ENCODE measurements at places on chromosomes 4 and X. TPM values are rescaled to one million over a fixed set of nuclear protein-coding genes. Genes with fewer than 3 reads are reported as not detected.
A peak's percentile ranks its signal among the peaks of the same experiment; 100 is the strongest.

- no peaks in the 10 kb centered on the region for H3K36me3 ChIP-seq
- H3K27ac ChIP-seq = no peak overlapping the region
- H3K27me3 ChIP-seq = no peaks in the 10 kb centered on the region
- no peak for ATAC-seq
- H3K4me1 ChIP-seq = no peaks in the 10 kb centered on the region
Measured at GRCh38 chrX:17488036-17488435, 113.0 kb downstream of the NHS start.

DNA sequence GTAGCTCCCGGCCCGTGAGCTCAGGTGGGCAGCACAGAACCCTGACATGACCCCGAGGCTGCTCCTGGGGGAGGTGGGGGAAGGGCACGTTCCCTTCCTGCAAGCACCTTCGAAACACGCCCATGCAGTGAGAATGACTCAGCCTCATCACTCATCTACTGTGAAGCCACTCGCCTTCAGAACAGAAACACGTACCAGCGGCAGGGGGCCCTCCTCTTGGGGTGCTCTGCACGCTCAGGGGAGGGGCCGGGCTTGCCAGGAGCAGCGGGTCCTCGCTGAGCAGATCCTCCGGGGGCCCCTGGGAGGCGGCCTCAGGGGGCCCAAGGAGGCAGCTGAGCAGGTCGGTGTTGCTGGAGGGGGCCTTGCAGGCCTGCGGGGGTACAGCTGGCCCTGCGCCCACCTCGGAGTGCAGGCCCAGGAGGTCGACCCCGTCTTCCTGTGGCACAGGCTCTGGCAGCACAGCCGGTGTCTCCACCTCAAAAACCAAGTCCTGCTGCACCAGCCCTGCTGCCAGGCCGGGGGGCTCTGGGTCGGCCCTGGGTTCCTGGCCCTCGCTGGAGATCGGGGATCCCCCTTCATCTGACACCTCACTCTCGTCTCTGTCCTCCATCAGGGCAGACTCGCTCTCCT, 40.9 kb upstream of the CPLX1 start:
- no peak overlapping the region for H3K4me3 ChIP-seq
- no peak overlapping the region for H3K27ac ChIP-seq
- peaks cover 61% of the 10 kb centered on the region for H3K36me3 ChIP-seq
- no peaks in the 10 kb centered on the region for H3K27me3 ChIP-seq
- H3K4me1 ChIP-seq = no peaks in the 10 kb centered on the region

DNA sequence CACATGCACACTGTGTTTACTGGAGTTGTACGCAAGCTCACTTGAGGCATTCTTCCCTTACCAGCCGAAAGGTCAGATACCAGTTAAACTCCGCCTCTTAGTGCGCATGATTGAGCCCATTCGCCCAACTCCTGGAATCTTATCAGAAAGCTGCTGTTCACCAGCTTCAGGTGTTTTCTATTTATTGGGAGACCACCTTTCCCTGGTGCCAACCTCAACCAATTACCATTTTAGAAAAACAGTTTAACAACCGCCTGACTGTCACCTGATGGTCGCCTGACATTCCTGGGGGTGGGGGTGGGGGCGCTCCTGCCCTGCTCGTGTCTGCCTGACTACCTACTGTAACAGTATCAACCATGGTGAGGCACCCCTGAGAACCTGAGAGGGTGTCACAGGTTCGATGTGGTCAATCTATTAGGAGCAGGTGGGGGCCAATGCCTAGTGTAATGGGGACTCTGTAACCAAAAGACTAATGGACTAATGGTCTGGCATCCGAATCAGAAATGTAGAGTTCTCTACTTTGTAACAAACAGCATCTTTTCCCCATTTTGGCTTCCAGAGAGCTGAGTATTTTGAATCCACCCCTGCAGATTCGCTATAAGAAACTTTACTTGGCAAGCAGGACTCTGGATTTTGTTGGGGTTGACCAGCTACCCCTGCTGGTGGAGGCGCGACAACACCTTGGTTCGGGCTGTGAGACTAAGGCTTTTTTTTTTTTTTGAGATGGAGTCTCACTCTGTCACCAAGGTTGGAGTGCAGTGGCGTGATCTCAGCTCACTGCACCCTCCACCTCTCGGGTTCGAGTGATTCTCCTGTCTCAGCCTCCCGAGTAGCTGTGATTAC, 58.2 kb upstream of the ZNF157 start:
- peak; percentile 78 for ATAC-seq
- H3K36me3 ChIP-seq = no peaks in the 10 kb centered on the region
- H3K4me3 ChIP-seq = no peak overlapping the region
- no peak overlapping the region for H3K27ac ChIP-seq
- H3K4me1 ChIP-seq = no peaks in the 10 kb centered on the region
- H3K27me3 ChIP-seq = no peaks in the 10 kb centered on the region

DNA sequence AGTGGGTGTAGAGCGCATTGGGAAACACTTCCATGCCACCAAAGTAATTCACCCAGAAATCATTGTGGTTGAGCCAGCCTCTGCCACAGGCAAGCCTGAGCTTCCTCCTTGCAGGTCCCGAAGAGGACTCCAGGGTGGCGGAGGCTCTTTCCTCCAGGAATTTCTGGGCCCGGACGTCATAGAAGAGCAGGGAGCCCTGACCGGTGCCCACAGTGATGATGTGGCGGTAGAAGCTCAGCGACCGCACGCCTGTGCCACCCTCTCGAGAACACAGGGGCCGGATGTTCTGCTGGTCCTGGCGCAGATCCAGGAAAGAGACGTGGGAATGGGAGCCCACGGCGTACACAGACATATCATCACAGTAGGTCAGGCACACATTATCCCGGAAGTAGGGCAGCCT, 1.3 kb downstream of the DCAF12L1 start:
- H3K27me3 ChIP-seq = no peaks in the 10 kb centered on the region
- H3K36me3 ChIP-seq = no peaks in the 10 kb centered on the region
- no peak for ATAC-seq
- H3K4me1 ChIP-seq = no peaks in the 10 kb centered on the region
- H3K27ac ChIP-seq = no peak overlapping the region
- no peak overlapping the region for H3K4me3 ChIP-seq

- peaks cover 9% of the 10 kb centered on the region for H3K4me1 ChIP-seq
- H3K27ac ChIP-seq = no peak overlapping the region
- H3K4me3 ChIP-seq = no peak overlapping the region
- no peaks in the 10 kb centered on the region for H3K36me3 ChIP-seq
- ATAC-seq = no peak
Measured at GRCh38 chr4:77100234-77100633, 24.4 kb upstream of the CCNI start.

The CSAG2 gene
- total RNA-seq = not detected

The RNF4 gene
- total RNA-seq = 97.1 TPM

The STBD1 gene
- 1.0 TPM for total RNA-seq

The MTMR1 gene
- 25.5 TPM for total RNA-seq
